ENCODE measurements at places on chromosomes 5 and 9.

DNA sequence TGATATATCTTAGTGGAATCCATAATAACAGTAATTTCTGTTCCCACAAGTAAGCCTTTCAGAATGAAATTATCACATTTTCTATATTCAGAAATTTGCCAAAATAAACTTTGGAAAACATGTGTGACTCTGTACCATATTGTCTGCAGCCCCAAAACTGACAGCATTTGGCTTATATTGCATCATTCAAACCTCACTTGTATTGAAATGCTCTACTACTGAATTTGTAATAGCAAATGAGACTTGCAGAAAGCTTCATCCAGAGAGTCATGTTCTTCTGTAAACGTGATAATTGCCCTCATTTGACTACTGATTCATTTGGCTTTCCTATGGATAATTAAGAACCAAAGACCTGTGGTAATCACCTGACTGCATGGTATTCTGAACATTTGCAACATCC, 1249.5 kb upstream of the CDH18 start:
- DNase-seq: peak; percentile 27

DNA sequence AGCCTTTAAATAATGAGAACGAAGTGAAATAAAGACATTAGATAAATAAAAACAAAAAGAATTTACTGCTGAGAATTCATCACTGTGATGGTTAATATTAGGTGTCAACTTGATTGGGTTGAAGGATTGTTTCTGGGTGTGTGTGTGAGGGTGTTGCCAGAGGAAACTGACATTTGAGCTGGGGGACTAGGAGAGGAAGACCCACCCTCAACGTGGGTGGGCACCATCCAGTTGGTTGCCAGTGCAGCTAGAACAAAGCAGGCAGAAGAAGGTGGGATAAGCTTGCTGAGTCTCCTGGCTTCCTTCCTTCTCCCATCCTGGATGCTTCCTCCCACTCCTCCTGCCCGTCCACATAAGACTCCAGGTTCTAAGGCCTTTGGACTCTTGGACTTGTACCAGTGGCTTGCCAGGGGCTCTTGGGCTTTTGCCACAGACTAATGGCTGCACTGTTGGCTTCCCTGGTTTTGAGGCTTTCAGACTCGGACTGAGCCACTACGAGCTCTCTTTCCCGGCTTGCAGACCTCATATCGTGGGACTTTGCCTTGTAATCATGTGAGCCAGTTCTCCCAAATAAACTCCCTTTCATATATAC, 43.7 kb upstream of the ABL1 start:
- no peak for DNase-seq

DNA sequence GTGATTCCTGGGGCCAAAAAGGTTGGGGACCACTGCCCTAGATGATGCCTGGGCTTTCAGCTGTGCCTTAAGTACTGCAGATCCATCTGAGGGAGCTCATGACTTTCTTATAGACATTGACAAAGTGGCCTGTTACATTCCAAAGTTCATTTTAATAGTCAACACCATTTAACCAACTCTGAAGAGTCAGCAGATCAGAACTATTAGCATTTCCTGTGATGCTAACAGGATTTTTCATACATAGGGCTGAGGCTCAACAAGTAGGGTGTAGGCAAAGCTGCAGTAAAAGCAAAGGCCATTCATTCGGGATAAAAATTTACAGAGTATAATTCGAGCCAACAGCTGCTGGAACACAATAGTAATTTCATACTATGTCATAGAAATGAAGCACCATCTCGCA, 105.4 kb downstream of the LPAR1 start:
- peak; percentile 82 for DNase-seq

GRCh38 chr9:130975932-130976841, 32.8 kb upstream of the LAMC3 start:
- no peak for DNase-seq

DNA sequence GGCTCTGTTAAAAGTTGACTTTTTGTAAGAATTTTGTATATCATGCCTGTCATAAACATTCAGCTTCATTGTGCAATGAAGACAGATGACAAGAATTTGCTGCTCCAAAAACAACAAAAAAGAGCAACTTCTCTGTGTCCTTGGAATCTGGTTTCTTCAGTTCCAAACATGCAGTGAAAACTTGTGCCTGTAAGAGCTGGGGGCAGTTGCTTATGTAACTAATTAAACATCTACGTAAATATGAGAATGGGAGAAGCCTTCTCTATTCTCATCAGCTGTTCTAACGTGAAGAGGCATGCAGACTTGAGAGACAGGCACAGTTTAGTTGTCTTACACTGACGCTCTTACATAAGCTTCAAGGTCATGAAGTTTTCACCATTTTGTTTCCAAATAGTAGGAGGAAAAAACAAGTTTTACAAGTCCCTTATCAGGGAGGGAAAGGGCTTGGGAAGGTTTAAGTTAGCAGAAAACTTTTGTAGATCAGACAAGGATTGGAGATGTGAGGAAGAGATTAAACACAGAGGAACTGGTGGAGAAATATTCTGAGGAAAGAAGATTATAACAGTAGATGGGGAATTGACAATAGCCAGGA, 170.4 kb downstream of the RFK start:
- DNase-seq: no peak

DNA sequence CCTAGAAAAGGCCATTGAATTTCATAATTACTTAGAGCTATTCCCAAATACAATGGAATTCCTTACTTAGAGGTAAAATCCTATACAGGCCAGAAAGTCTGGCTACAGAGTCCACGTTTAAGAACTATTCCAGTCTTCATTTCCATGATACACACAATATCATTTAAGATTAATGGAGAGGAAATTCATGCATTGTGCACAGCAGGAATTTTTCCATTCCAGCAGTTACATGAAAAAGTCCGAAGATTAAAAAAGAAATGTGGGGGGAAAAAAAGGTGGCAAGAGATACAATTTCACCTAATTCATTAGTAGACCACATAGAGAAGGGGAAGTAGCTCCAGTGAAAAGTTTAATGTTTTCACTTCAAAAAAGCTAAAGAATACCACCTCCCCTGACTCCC, 63.1 kb downstream of the CHD1 start:
- no peak for DNase-seq

DNA sequence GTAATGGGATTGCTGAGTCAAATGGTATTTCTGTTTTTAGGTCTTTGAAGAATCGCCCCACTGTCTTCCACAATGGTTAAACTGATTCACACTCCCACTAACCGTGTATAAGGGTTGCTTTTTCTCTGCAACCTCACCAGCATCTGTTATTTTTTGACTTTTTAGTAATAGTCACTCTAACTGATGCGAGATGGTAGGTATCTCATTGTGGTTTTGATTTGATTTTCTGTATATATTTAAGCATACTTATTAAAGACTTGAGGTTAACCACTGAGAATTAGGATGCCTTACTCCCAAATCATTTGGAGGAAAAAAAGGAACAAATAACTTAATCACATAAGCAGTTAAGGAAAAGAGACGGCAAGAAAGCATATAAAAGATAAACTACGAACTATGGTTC, 181.6 kb upstream of the FST start:
- DNase-seq: peak; percentile 37

DNA sequence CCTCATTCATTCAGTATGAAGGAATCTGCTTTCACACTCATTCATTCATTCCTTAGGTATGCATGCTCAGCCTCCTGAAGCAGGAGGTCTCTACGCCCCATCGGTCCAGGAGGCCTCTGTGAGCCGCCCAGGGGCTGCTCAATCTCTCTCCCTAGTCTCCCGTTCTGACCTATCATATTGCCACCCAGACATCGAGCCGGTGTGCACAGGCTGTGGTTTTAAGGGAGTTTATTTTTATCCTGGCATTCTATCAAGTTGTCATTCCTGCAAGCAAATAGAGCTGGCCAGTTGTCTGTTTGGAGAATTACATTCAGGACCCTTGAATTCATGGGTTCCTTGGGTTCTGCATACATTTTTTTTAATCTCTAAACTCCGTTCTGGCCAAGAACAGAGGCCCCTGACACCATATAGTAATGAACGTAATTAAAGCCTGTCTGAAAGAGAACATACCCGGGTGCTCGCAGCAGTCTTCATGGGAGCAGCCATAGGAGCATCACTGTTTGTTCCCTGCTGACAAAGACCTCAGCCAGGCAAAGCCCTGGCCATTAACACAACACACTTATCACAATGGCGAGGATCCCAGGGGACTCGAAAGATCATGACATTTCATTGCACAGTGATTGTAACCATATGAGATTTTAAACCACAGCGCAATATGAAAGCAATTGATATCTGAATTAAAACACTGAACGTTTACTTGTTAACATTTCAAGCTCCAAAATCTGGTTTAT, 80.9 kb downstream of the ADAMTS16 start:
- DNase-seq: peak; percentile 19

GRCh38 chr9:87854580-87854955, 28.1 kb upstream of the SPATA31E1 start:
- DNase-seq: no peak
